Ovary (tissue), 10 donors: ENCODE measurements at places on chromosomes 16 and 17. TPM values are rescaled to one million over a fixed set of nuclear protein-coding genes. Genes with fewer than 3 reads are reported as not detected.

The JPT2 gene
- 51.8 TPM for total RNA-seq

The CDH8 gene
- total RNA-seq: 1.1 TPM

The ZG16B gene
- total RNA-seq: not detected

The TEX19 gene
- not detected for total RNA-seq

The KRTAP4-7 gene
- not detected for total RNA-seq

The HSF4 gene
- 115 TPM for total RNA-seq

The CACNG5 gene
- total RNA-seq: not detected

The SMPD3 gene
- total RNA-seq: 3.3 TPM

The AATK gene
- total RNA-seq: 3.1 TPM

The PYDC1 gene
- not detected for total RNA-seq

The CD79B gene
- total RNA-seq: 0.92 TPM

The GDPD1 gene
- 2.6 TPM for total RNA-seq

The SCARF1 gene
- total RNA-seq: 10.2 TPM

The CCDC40 gene
- total RNA-seq: 5.7 TPM

The ADCY7 gene
- 36.4 TPM for total RNA-seq

The TSPAN10 gene
- 0.83 TPM for total RNA-seq

The SOST gene
- not detected for total RNA-seq

The ZNF629 gene
- 9.4 TPM for total RNA-seq

The DPEP3 gene
- total RNA-seq: not detected

The FTO gene
- total RNA-seq: 104 TPM

The KIF2B gene
- not detected for total RNA-seq
